Astrocyte of the hippocampus (primary cell): ENCODE measurements at places on chromosomes 6 and 20.

DNA sequence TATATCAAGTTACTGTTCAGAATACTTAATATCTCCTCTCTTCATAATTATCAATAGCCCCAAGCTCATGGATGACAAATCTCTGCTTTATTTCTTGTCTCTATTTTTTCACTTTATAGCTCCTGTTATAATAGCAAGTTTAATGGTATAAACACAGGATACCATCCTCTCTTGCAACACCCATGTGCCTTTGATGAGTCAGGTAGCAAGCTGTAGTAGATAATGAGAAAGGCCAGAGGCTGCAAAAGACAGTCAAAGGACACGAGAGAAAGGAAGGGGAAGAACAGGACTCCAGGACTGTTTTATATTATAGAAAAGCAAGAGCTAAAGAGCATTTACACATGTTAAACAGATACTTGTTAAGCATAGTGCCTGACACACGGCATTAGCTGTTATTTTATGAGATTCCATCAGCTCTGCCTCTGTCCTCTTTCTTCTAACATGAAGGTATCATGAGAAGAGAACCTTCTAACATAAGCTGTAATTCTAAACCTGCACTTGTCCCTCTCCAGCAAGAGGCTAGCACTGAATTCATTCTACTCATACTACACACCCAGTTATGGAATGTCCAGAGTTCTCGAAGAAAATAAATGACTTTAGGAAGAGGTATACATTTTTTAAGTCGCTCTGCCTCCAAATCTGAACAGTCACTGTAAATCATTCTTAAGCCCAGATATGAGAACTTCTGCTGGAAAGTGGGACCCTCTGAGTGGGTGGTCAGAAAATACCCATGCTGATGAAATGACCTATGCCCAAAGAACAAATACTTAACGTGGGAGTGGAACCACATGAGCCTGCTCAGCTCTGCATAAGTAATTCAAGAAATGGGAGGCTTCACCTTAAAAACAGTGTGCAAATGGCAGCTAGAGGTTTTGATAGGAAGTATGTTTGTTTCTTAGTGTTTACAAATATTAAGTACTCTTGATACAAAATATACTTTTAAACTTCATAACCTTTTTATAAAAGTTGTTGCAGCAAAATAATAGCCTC lies 45.0 kb downstream of the NT5E start:
- DNase-seq = no peak

DNA sequence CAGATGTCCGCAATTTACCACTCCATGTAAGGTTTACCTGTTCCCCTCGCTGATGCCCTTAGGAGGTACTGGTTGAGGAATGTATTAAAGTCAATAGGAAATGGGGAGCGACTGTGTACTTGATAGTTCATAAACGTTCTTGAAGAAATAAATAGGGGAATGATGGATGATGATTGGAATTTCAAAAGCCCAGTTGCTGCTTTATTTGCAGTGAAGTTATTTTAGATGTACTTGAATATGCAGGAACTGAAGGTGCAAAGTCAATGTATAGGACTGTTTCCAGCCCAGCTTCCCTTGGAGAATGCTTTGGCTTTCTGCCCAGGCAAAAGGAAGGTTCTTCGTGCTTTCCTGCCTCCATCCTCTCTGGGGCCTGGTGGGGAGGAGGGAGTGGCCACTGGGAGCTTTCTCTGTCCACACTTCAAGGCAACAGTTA lies 19.8 kb downstream of the ADGRF5 start:
- no peak for DNase-seq

GRCh38 chr6:127514179-127514772 lies 4.9 kb downstream of the MTCL3 start:
- no peak for DNase-seq

DNA sequence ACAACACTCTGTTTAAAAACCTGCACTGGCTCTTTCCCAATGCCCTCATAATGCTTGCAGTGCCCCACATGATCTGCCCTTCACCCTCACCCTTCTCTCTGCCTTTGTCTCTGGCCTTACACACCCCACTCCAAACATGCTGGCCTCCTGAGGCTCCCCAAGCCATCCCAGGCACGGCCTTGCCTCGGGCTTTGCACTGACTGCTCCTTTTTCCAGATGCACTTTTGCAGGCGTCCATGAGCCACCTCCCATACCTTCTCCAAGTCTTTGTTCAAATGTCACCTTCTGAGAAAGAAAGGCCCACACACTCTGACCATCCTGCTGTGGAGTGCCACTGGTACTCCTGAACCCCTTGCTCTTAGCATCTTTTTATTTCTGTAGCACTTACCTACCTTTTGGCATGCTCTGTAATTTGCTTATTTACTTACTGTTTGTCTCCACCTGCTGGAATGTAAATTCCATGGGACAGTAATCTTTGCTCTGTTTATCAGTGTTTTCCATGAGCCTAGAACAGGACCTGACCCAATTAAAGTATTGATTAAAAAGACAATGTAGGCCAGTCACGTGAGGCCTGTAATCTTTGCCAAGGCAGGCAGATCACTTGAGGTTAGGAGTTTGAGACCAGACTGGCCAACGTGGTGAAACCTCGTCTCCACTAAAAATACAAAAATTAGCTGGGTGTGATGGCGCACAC lies 30.7 kb downstream of the GFRA4 start:
- no peak for DNase-seq

- DNase-seq = no peak
Observed at GRCh38 chr6:24227556-24227955, 101.5 kb downstream of the NRSN1 start.

- DNase-seq = no peak
Observed at GRCh38 chr6:156825475-156825874, 48.3 kb downstream of the ARID1B start.

DNA sequence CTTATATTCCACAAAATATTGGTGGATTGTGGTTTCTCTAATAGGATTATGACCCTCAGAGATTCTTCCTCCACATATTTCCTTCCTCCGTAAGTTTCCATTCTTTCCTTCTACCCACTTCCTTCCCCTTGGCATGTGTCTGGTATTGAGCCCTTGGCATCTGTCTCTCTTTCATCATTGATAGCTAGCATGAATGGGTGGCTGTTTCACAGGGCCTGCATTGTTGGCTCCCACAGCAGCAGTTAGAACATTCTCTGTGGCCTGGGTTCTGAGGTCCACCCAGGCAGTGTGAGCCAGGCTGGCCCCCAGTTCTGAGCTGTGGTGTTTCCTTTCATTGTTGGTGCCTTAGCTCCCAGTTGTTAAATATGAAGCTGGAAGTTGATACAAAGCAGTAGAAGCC lies 125.3 kb downstream of the ANKS1A start:
- DNase-seq = peak; percentile 16

- no peak for DNase-seq
Observed at GRCh38 chr6:119454714-119455113, 105.2 kb upstream of the MAN1A1 start.

DNA sequence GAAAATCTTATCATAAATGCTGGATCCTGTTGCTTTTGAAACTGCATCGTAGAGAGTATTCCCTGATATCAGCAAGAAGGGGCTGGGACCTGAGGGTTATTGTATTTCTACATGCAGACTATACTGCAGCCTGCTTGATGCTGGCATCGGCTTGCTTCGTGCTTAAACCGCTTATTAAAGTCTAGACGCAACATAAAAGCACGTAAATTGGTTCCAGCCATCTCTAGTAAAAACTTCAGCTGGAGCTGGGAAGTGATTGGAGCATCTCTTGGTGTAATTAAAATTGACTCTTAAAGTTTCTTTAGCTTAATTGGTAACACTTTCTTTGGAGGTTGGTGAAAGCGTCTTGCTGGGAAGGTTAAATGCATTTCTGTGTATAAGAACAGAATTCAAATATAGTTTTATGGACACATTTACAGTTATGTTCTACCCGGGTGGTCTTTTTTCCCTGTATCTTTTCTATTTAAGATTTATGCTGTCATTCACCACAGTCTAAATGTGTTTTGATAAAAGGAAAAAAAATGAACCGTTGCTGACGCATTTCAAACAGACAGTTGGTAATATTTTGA lies 139.0 kb upstream of the JAG1 start:
- DNase-seq = no peak

GRCh38 chr6:1703091-1703855 lies 93.6 kb downstream of the FOXC1 start:
- DNase-seq = no peak

- DNase-seq = no peak
Observed at GRCh38 chr20:32963176-32963575, 41.1 kb downstream of the SUN5 start.

- no peak for DNase-seq
Observed at GRCh38 chr6:36392621-36393020, 5.2 kb upstream of the ETV7 start.

- peak; percentile 81 for DNase-seq
Observed at GRCh38 chr20:51541189-51542032, 1.1 kb downstream of the NFATC2 start.

DNA sequence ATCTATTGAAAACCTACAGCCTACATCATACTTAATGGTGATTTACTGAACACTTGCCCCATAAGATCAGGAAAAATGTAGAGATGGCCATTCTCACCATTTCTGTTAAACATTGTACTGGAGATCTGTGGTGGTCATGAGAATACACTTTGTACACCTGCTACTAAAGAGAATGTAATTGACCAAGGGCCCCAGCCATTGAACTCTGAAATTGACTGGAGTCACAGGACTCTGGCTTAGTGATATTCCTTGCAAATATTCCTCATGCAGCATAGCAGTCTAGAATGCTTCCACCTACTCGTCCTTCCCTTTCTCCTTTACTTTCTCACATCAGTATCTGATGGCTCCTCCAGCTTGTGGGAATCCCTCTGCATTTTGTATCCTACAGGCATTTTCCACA lies 37.4 kb upstream of the SNX9 start:
- DNase-seq = no peak

- DNase-seq = no peak
Observed at GRCh38 chr20:36096435-36096834, 58.1 kb upstream of the EPB41L1 start.

DNA sequence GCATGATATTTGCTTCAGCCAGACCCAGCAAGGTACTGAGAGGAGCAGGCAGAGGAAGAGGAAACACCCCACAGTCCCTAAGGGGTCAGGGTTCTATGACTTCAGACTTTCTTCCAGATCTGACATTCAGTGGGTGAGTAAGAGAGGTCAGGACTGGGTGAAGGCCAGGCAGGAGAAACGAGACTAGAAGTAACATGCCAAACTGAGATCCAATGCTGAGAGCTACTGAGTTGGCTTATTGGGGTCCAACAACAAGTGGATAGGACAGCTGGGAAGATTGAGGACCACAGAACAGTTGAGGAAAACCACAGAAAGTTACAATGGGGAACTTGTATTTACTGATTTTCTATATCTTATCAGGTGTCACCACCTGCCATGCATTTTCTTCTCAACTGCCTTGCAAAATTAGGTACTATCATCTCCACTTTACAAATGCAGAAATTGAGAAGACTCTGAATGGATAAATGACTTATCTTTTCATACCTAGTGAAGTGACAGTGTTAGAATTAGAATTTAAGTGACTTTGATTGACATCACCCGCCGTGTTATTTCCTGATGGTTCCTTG lies 43.8 kb upstream of the HIVEP1 start:
- no peak for DNase-seq

GRCh38 chr6:116035616-116036015 lies 25.1 kb downstream of the FRK start:
- no peak for DNase-seq

DNA sequence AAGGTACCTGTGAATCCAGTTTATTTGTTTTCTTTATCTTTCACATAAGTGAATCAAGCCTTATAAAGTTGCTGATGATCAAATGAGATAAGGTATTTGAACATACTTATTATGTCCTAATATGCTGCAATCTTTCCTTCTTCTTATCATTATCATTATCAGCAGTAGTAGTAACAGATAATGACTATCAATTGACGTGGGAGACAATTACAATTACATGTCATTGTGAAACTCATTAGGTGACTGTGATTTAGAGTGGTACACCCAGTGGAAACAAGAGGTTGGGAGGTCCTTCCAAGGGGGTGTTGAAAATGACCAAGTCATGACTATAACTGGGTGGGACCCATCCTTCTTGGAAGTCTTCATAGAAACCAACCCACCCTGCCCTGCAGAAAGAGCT lies 2.8 kb downstream of the CLIC5 start:
- DNase-seq = no peak

- DNase-seq = no peak
Observed at GRCh38 chr6:105113422-105113821, 66.4 kb downstream of the POPDC3 start.

DNA sequence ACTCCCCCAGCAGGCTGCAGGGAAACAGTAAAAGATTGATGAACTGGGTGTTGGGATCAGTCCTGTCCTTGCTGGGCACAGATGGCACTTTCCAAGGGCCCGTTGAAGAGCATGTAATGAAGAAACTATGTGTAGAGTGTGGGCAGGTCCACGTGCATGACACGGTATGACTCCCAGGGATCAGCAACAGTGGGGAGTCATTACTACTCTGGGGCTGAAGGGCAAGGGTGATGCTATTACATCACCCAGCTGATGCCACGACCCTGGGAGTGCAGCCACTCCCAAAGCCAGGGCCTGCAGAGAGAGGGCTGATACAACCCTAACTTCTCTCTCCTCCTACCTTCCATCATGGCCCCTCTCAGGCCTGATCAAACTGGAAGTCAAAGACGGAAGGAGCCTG lies 20.1 kb downstream of the KCNK17 start:
- DNase-seq = no peak

GRCh38 chr6:43070028-43070632 lies 6.0 kb upstream of the PTK7 start:
- peak; percentile 81 for DNase-seq

DNA sequence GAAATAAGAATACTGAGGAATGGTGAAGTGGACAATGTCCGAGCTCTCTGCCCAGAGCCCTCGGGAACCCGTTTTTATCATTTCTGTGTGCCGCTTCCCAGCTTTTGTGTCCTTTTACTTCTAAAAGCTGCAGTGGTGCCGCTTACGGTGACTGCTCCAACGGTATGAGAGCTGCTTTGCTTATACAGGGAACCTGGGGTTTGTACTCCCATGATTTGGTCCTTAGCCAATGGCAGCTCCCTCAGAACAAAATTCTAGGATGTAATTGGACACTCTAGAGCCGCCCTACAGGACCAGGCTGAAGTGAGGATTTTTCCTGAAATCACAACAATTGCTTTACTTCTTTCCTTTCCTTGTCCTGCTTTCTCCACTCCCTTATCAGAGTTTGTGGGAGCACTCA lies 24.2 kb upstream of the PCSK2 start:
- peak; percentile 1 for DNase-seq

- DNase-seq = peak; percentile 9
Observed at GRCh38 chr6:143241111-143241510, 180.4 kb downstream of the AIG1 start.

DNA sequence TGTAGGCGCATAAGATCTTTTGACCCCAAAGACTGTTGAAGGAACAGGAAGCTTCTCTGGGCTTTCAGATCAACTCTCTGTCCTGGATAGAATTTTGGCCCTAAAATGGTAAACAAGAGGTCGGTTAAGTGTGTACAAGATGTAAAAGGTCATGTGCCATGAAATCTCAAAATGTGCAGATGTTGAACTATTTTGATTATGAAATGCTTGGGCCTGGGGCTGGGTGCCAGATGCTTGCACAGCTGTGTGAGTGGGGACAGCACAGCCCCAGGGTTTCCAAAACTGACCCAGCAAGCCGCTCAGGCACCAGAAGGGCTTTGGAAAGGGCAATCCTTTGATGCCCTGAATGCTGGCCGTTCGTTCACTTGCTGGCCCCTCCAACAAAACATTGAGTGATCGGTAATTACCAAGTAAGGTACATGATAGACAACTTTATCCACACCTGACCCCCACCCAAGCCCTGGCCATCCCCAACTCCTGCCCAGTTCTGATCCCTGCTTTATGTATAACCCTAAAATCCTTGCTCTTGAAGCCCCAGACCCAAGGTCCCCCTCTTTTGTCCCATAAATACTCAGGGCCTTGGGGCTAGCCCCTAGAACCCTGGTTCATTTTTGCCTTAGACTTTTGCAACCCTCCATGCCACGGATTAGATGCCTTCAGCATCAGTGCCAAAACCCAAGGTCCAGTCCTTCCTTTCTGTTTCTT lies 1.9 kb downstream of the TMEM239 start:
- no peak for DNase-seq
